ENCODE measurements at places on chromosomes 16 and 17. TPM values are rescaled to one million over a fixed set of nuclear protein-coding genes. Genes with fewer than 3 reads are reported as not detected.

DNA sequence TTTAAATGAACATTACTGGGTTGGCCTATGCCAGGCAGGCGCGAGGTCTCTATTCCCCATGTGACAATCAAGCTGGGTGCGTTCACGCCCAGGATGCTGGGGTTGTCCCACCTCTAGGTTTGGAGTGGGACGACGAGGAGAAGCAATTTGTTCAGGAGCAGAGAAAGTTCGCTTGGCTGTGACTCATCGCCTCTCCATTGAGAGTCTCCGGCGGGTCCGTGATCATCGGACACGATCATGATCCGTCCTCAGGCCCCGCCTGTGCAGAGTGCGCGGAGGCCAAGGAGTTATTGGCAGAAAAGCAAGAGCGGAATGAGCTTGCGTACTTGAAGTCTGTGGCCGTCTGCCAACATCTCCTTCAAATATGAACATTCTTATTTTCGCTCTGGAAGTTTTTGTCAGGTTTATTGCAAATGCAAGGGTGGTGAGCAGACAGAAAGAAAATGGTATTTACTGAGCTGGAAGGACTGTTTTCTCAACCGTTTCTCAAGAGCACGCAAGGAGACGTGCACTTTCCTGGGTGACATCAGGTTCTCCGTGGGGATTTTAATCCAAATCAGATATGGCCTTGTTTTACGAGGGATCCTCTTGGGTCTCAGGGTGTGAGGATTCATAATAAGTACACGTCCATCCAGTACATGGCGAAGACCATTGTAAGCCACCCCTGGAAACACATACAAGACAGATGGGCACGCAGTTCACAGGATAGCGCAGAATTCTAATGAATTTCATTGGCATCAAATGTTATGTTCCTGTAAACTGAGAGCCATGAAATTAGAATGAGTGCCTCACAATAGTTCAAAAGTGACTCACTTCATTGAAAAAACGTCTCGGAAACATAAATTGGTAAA lies 70.1 kb upstream of the CREBBP start:
- DNase-seq: no peak

GRCh38 chr17:7557775-7558543 lies 591 bp upstream of the TNFSF13 start:
- DNase-seq: no peak

DNA sequence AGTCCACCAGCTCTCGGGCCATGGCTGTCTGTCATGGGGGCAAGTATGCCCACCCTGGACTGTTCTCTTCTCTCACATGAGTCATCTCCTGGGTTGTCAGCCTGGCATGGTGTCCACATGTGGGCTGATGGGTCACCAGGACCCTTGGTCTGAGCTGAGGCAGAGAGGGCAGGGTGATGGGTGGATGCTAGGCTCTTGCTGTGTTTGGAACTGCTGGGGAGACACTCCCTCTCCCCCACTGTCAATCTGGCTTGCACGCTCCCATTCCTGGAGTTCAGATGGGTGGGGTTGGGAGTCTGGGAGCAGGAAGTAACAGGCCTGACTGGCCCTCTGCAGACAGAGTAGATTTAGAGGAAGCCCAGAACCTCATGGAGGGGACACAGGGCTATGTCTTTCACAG lies 28.9 kb downstream of the KSR1 start:
- DNase-seq: no peak

DNA sequence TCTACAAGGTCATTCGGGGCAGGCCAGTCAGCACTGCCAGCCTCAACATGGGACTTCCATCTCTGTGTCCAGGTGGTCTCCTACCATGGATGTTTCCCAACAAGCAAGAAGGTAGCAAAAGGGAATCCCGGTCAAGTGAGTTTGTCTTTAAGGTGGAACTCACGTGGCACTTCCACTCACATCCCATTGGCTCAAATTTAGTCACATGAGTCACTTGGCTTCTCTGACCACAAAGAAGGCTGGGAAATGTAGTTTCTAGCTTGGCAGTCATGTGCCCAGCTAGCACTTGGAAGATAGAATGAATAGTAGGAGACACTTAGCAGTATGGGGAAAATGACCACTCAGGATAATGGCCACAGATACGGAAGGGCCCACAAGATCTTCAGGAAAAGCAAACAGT lies 106.6 kb downstream of the AIPL1 start:
- no peak for DNase-seq

DNA sequence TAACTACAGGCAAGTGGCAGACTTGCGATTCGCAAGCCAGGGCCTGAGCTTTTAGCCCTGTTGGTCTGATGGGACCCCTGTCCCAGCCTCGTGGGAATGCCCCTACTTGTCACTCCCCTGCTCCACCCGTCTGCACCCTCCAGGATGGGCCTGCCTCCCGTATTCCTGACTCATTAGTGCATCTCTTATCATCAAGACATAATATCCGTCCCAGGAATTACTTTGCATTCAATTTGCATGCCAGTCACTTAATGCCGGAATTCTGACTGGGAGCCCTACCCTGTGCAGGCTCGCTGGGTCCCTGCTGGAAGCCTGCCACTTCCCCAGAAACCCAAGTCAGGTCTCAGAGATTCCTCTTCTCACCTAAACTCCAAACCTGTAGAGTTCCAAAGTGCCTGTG lies 3.3 kb downstream of the PRSS53 start:
- DNase-seq: no peak

- DNase-seq: no peak
These were observed 185.1 kb upstream of the PSMD7 start for GRCh38 chr16:74111456-74111982.

GRCh38 chr17:18261146-18261515 lies 669 bp downstream of the MIEF2 start:
- no peak for DNase-seq

DNA sequence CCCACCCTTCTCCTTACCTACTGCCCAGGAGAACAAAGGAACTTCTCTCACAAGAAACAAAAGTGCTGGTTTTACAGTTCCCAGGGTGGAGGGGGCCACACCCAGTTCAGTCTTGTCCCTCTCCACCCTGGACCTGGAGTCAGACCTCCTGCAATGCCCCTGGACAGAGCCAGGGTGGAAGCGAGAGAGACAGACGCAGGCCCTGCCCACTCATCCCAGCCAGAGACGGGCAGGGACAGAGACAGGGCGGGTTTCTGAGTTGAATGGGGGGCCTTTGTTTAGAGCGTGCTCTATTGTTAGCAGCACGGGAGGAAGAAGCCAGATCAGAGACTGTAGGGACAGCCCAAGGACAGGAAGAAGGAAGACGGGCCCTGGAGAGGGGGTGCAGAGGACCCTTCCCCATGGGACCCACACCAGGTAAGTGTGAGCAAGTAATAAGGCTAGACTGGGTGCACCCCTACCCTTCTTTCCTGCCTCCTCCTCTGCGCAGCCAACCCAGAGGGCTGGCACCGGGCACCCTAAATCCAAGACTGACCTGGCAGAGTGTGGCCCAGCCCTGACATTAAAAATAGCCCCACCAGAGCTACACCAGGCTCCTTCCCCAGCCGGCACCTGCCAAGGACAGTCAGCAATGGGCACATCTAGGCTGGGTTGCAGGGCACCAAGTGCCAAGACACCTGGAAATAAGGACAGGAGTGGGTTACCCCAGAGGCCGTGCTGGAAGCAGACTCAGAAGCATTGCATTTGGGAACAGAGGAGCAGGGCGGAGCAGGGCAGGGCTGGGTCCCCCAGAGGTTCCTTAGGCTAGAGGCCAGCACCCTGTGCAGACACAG lies 10.9 kb downstream of the JUP start:
- DNase-seq: no peak

GRCh38 chr17:62631086-62631935 lies 3.8 kb downstream of the MRC2 start:
- DNase-seq: no peak

The SOX9 gene
- total RNA-seq: not detected

The TP53TG3D gene
- total RNA-seq: 0.89 TPM

The STH gene
- not detected for total RNA-seq

The CLEC19A gene
- total RNA-seq: not detected

The TBC1D3 gene
- not detected for total RNA-seq

The KRTAP4-9 gene
- not detected for total RNA-seq

Measured in activated naive CD8-positive, alpha-beta T cell treated with anti-CD3 and anti-CD28 coated beads, Interleukin-2, amount 10 ng/mL, durations not matched to agents 7 days and 5 days (primary cell).